Smooth muscle cell of the pulmonary artery (primary cell): ENCODE measurements at places on chromosomes 16 and 17. TPM values are rescaled to one million over a fixed set of nuclear protein-coding genes. Genes with fewer than 3 reads are reported as not detected.

Gene PHOSPHO1
- 0.39 and 0.40 TPM in 2 replicates for total RNA-seq

Gene SMARCD2
- 61.6 and 64.3 TPM in 2 replicates for total RNA-seq

Gene SMIM5
- total RNA-seq = 0.07 TPM in 1 of 2 replicates, not detected in the other

Gene CA4
- total RNA-seq = not detected in 2 replicates

Gene KLHL10
- 0.20 and 0.26 TPM in 2 replicates for total RNA-seq

Gene SHISA6
- total RNA-seq = not detected in 2 replicates
